Activated B cell treated with CpG ODN at 0.5 μM for 24 hours (primary cell): ENCODE measurements at places on chromosomes 16 and 17. TPM values are rescaled to one million over a fixed set of nuclear protein-coding genes. Genes with fewer than 3 reads are reported as not detected.

Gene TNP2
- total RNA-seq, result not detected in 2 replicates

Gene NLRC5
- 296 and 372 TPM in 2 replicates for total RNA-seq

Gene RPA1
- 99.8 and 109 TPM in 2 replicates for total RNA-seq

Gene CCR7
- total RNA-seq, result 572 and 573 TPM in 2 replicates

Gene SBK1
- total RNA-seq, result 0.39 and 0.58 TPM in 2 replicates

Gene FN3KRP
- total RNA-seq, result 26.7 and 28.5 TPM in 2 replicates

Gene XYLT1
- total RNA-seq, result 14.9 and 17.0 TPM in 2 replicates

Gene VPS9D1
- total RNA-seq, result 6.6 and 7.4 TPM in 2 replicates

Gene HBM
- not detected in 2 replicates for total RNA-seq

Gene IGSF6
- total RNA-seq, result 0.29 and 0.46 TPM in 2 replicates

Gene TOX3
- not detected in 2 replicates for total RNA-seq

Gene KCNJ2
- total RNA-seq, result 0.04 TPM in 1 of 2 replicates, not detected in the other

Gene SDK2
- total RNA-seq, result 1.7 and 2.5 TPM in 2 replicates

Gene CBX8
- 4.0 and 4.9 TPM in 2 replicates for total RNA-seq

Gene CCDC200
- 0.73 TPM in 1 of 2 replicates, not detected in the other for total RNA-seq

Gene ACBD4
- total RNA-seq, result 20.1 and 20.6 TPM in 2 replicates

Gene KCTD13
- total RNA-seq, result 37.5 and 44.4 TPM in 2 replicates

Gene SPAG5
- total RNA-seq, result 14.6 and 15.8 TPM in 2 replicates

Gene RGS9
- 3.2 TPM in 2 replicates for total RNA-seq

Gene MYH13
- total RNA-seq, result not detected in 2 replicates

Gene RRAD
- 0.15 TPM in 1 of 2 replicates, not detected in the other for total RNA-seq

Gene C1QTNF1
- total RNA-seq, result not detected in 2 replicates

Gene CX3CL1
- total RNA-seq, result 0.27 and 0.31 TPM in 2 replicates
